ENCODE measurements at places on chromosomes 1 and 21. TPM values are rescaled to one million over a fixed set of nuclear protein-coding genes. Genes with fewer than 3 reads are reported as not detected.

ADORA3 gene
- total RNA-seq, result not detected

LIPI gene
- not detected for total RNA-seq

CYYR1 gene
- under 0.01 TPM for total RNA-seq

HSD3B2 gene
- not detected for total RNA-seq

CCDC190 gene
- 1.1 TPM for total RNA-seq

CATSPER4 gene
- not detected for total RNA-seq

RNPEP gene
- 63.8 TPM for total RNA-seq

TSPEAR gene
- not detected for total RNA-seq

ELK4 gene
- total RNA-seq, result 8.6 TPM

KRTAP13-2 gene
- not detected for total RNA-seq

C1orf35 gene
- 13.4 TPM for total RNA-seq

PAPPA2 gene
- total RNA-seq, result 2.9 TPM

LRRC53 gene
- total RNA-seq, result not detected

LINGO4 gene
- not detected for total RNA-seq

PDC gene
- total RNA-seq, result 0.38 TPM

GFI1 gene
- total RNA-seq, result under 0.01 TPM

ETV3L gene
- total RNA-seq, result not detected

SLC26A9 gene
- not detected for total RNA-seq

AUNIP gene
- total RNA-seq, result 5.6 TPM

RAB3B gene
- 38.3 TPM for total RNA-seq
